ENCODE measurements at places on chromosomes 7 and 10. TPM values are rescaled to one million over a fixed set of nuclear protein-coding genes. Genes with fewer than 3 reads are reported as not detected.

The GPR85 gene
- total RNA-seq, result 0.53 TPM

The FAM237B gene
- not detected for total RNA-seq

The PNLIPRP1 gene
- total RNA-seq, result not detected

The OR13A1 gene
- total RNA-seq, result not detected

The PGAM2 gene
- not detected for total RNA-seq

The ADAMTS14 gene
- total RNA-seq, result not detected

The PRR15 gene
- total RNA-seq, result 2.0 TPM

The CYP26C1 gene
- total RNA-seq, result 0.80 TPM

The HOXA6 gene
- total RNA-seq, result not detected

The FAM25C gene
- total RNA-seq, result not detected

The ABCA13 gene
- total RNA-seq, result under 0.01 TPM

The NRG3 gene
- total RNA-seq, result 0.43 TPM

The PLEKHA8 gene
- 26.7 TPM for total RNA-seq

The ANAPC16 gene
- 45.3 TPM for total RNA-seq

The NUDCD3 gene
- 81.8 TPM for total RNA-seq

The CALML5 gene
- not detected for total RNA-seq

The CALCR gene
- total RNA-seq, result not detected

The TMEM139 gene
- not detected for total RNA-seq

The IFIT3 gene
- 4.3 TPM for total RNA-seq

The SH3PXD2A gene
- total RNA-seq, result 8.8 TPM

The CYP2C8 gene
- not detected for total RNA-seq

The ANXA7 gene
- total RNA-seq, result 108 TPM

The MYO3A gene
- not detected for total RNA-seq

The ACSM6 gene
- total RNA-seq, result not detected

The SGCE gene
- total RNA-seq, result 82.0 TPM

Data from thoracic aorta endothelial cell (primary cell).